ENCODE measurements at places on chromosomes 2 and 18.

DNA sequence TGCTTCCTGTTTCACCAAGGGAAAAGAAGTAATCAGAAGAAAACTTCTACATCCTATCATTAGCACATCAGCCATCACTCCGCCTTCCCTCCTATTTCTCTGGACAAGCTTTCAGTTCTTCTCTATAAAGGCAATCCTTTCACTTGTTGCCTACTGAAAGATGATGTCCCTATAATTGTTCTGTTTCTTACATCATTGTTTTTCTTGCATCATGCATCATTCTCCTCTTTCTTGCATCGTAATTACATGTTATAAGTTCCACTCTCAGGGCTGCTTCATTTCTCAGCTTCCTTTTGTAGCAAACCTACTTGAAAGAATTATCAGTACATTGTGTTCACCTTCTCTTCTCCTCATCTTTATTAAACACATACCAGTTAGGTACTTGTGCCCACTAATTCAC lies 7.2 kb downstream of the SLC30A6 start:
- no peak for DNase-seq

DNA sequence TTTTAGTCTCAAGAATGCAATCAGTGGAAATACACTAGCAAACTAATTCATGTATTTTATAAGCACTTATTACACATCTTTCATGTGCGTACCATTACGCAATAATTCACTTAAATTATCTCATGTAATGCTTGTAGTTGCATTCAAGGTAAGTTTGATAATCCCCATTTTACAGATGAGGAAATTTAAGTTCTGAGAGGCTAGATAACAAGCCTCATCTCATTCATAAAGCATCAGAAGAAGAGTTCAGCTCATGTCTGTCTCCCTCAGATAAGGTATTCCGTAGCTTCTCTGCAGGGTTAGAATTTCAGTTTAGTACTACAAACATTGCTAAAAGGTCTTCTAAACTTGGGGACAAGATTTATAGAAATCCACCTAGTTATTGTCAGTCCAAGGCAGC lies 47.8 kb downstream of the HNMT start:
- no peak for DNase-seq

GRCh38 chr2:81734981-81735380 lies 1430.4 kb upstream of the LRRTM1 start:
- DNase-seq = no peak

- no peak for DNase-seq
Observed at GRCh38 chr18:37270038-37270665, 295.4 kb downstream of the CELF4 start.

DNA sequence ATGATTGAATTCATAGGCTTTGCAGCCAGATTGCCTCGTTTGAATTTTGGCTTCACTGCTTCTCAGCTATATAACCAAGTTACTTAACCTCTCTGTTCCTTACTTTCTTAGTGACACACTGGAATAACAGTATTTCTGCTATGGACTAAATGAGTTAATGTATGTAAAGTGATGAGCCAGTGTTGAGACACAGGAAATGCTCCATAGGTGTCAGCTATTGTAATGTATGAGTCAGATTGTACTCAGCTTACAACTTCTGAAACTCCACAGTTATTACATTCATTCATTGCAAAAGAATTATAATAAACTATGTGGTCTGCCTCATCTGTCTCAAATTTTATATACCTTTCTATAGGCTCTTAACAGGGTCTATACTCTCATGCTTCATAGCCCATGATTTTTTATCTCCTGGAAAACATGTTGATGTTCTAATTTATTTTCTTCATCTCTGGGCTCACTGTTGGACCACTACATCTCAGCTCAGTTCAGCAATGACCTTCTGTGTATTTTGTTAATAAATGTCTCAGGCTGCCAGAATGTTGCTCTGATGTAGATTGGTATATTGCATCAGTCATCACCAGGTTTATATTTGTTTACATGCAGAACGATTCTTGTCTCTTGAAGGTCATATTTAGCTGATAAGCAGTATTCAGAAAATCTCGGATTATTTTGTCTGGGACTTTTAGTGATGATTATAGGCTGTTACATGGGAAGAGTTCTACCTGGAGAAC lies 76.2 kb downstream of the MAP3K20 start:
- DNase-seq = no peak

- no peak for DNase-seq
Observed at GRCh38 chr18:33755931-33756560, 178.0 kb downstream of the ASXL3 start.

DNA sequence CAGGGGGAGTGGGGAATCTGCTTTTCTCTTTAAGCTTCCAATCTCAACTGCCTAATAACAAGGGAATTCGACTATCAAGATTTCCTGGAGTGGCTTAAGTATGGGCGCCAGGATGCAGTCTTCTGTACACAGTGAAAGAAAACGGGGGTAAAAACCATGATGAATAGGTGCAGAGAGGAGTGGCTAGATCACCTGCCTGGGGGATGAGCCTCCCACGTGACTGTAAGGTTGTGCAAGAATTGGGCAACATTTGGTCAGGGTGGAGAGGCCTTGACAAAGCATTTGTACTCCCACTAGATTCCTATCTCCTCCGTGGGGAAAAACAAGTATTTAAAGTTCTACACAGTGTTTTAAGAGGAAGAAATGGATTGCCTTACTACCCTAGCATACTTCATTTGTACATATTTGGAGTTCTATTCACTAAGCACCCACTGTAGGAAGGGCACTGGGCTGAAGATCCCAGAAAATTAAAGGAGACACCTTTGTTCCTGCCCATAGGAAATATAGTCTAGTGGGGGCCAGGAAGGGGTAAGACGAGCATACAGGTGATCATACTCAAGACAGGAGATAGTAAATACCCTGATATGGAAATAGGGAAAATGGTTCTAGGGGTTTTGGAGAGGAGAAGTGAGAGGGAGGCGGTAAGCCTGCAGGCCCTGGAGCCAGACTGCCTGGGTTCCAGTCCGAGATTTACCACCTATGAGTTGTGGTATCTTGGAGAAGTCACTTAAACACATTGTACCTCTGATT lies 29.2 kb downstream of the EPAS1 start:
- no peak for DNase-seq

- no peak for DNase-seq
Observed at GRCh38 chr2:128446049-128446873, 127.6 kb upstream of the HS6ST1 start.

- no peak for DNase-seq
Observed at GRCh38 chr2:6948677-6949351, 31.6 kb downstream of the RNF144A start.

DNA sequence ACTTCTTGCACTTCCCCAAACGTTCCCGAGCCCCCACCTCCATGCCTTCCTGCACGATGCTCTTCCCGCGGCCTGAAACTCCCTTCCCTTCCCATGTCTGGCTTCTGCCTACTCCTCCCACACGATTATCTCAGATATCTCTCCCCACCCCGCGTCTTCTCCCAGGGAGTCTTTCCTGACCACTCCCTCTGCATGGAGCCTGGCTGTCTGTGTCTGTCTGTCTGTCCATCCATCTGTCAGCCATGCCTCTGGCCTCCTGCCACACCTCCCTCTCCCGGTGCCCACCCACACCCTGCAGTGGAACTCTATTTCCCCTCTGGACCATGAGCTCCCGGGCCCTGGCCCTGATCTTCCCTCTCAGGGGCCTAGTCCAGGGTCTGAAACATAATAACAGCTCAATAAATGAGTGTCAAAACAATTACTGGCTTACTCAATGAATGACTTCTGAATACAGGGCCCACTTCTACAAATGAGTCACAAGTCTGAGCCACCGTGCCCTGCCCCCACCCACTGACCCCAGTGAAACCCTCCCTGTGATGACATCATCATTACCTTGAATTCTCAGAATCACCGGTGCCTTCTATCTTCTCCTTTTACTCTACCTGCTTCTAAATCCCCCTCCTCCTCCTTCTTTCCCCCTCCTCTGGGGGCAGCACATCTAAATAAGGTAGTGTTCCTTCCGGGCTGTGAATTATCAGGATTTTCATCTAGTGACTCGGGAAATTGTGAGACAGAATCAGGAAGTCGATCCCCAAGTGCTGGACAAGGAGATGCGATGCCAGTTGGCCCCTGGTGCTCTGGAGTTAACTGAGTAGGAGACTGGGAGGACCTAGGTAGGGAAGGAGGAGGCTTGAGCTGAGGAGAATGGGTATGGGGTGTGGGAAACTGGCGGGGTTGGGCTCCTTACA lies 46.1 kb upstream of the PLB1 start:
- DNase-seq = peak; percentile 47

DNA sequence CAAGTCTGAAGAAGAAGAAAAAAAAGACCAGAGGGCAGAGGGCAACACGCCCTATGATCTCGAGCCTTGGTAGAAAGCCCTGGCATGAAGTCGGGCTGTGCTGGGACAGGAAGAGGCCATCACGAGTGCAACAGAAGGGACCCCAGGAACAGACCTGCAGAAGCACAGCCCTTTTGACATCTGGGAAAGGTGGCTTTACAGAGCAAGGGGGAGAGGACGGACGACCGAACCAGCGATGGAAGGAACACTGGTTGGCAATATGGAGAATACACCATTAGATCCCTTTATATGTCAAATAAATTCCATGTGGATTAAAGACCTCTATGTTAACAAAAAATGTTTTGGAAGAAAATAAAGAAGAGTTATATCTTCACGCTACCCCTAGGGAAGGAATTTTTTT lies 10.7 kb downstream of the KIF1A start:
- DNase-seq = no peak

DNA sequence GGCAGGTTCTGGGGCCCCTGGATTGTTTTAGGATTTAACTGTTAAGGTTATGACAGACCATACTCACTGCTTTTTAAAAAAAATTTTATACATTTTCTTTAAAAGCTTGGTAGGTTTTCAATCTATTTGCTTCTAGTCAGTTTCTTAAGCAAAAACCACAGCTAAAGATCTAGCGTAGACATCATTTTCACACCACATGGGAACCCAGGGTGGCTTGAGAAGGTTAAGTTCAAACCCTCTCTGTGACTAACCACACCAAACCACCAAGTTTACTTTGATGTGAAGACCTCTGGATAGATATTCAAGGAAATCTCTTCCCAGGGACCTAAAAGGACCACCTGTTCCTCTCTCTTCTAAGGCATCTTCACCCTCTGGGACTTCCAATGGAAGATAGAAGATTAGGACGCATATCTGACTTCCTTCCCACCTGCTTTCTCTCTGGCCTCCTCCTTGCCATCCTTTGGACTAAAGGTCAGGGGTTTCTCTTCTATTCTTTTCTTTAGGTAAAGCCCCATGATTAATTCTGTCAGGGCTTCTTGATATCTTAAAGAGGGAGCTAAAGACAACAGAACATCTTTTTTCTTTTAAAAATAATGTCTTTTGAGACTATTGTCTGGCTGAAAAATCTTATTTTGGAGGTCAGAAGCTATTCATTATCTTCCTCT lies 32.3 kb downstream of the FOSL2 start:
- no peak for DNase-seq

DNA sequence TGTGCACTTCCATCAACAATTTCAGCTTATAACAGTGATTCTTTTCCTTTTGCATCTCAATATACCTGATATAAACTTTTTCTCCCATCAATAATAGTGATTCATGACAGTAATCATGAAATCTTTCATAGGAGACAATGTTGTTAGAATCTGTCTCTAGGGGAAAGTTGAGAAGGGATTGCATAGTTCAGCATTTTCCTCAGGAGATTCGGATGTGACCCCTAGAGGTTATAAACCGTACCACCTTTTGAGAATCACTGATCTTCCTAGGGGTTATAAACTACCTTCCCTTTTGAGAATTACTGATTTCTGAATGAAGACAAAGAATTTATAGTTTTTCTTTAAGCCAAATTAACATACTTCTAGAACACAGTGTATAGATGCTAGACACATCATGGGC lies 53.0 kb upstream of the GALNT3 start:
- no peak for DNase-seq

GRCh38 chr18:79545255-79545654 lies 134.3 kb upstream of the CTDP1 start:
- no peak for DNase-seq

GRCh38 chr2:109204412-109204811 lies 75.4 kb downstream of the SH3RF3 start:
- no peak for DNase-seq

- no peak for DNase-seq
Observed at GRCh38 chr2:240649331-240649730, 24.1 kb downstream of the GPR35 start.

- DNase-seq = no peak
Observed at GRCh38 chr2:1771626-1772280, 27.4 kb upstream of the PXDN start.

GRCh38 chr18:61400716-61401115 lies 67.5 kb downstream of the CDH20 start:
- no peak for DNase-seq

- no peak for DNase-seq
Observed at GRCh38 chr2:55047677-55048299, 2.5 kb downstream of the RTN4 start.

DNA sequence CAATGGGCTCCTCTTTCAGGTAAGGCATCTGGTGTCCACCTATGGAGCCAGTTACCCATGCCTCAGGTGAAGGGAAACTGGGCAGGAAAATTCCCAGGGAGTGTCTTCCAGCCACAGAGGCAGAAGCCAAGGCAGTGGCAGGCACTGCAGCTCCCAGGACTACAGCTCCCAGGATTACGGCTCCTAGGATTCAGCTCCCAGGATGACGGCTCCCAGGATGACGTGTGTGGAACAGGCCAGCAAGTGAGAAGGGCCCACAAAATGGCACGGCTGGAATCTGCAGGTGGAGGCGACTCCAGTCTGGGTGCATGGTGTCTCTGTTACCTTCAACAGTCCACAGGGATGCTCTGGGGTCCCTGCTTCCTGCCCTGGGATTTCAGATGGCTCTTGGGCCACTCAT lies 92.1 kb downstream of the PTGR3 start:
- DNase-seq = no peak

DNA sequence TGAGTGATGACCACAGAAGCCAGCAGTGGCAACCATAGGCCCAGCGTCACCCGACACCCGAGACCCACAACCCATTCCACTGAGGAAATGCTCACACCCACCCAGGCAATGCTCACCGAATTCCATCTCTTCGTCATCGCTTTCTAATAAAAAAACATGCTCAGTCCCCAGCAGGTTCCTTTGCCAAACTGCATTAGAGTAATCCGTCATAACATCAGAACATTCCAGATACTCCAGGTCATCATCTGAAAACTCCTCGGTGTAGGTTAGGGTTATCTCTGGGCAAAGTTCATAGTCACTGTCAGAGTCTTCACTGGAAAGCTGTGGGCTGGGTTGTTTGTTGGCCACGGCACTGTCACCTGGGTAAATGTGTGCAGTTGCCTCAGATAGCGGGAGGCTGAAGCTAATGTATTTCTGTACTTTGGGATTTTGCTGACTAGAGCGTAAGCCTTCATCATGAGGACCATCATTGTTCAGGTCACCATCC lies 49.3 kb downstream of the ALPK2 start:
- DNase-seq = no peak

GRCh38 chr2:188201639-188202038 lies 90.0 kb upstream of the GULP1 start:
- DNase-seq = no peak

GRCh38 chr2:805664-806063 lies 128.5 kb upstream of the TMEM18 start:
- DNase-seq = no peak

Data from stimulated activated CD8-positive, alpha-beta memory T cell treated with anti-CD3 and anti-CD28 coated beads, Interleukin-4, amount 100 ng/mL, for 4 hours (primary cell).